Activated T-helper 17 cell treated with anti-CD3 and anti-CD28 coated beads, Interleukin-2, amount 50 U/mL, for 72 hours (primary cell): ENCODE measurements at places on chromosomes 4 and X. TPM values are rescaled to one million over a fixed set of nuclear protein-coding genes. Genes with fewer than 3 reads are reported as not detected.

The ELF4 gene
- 25.6 TPM for total RNA-seq

The SSX4 gene
- not detected for total RNA-seq

The RASSF6 gene
- total RNA-seq = 0.09 TPM

The GAGE2A gene
- total RNA-seq = not detected

The RNF175 gene
- not detected for total RNA-seq

The SMIM10 gene
- total RNA-seq = 0.45 TPM

The RBM46 gene
- total RNA-seq = not detected

The MUC7 gene
- not detected for total RNA-seq

The OTUD6A gene
- total RNA-seq = not detected

The TXK gene
- 28.8 TPM for total RNA-seq

The NPY5R gene
- total RNA-seq = not detected

The CCKAR gene
- total RNA-seq = not detected

The MAGEB10 gene
- total RNA-seq = not detected

The GPR143 gene
- total RNA-seq = not detected

The SPIN4 gene
- 5.6 TPM for total RNA-seq

The FAM149A gene
- total RNA-seq = 0.28 TPM

The KCND1 gene
- total RNA-seq = 7.2 TPM

The TMEM255A gene
- total RNA-seq = not detected

The PPP2R2C gene
- total RNA-seq = not detected

The TEC gene
- 4.6 TPM for total RNA-seq

The PRKX gene
- total RNA-seq = 64.8 TPM

The SPARCL1 gene
- total RNA-seq = not detected

The CFAP47 gene
- total RNA-seq = not detected
